ENCODE measurements at places on chromosomes 1 and 21. TPM values are rescaled to one million over a fixed set of nuclear protein-coding genes. Genes with fewer than 3 reads are reported as not detected.

Gene KIF2C
- total RNA-seq = 0.17 TPM

Gene DDR2
- total RNA-seq = 6.4 TPM

Gene C1orf21
- 21.3 TPM for total RNA-seq

Gene SNX27
- total RNA-seq = 19.7 TPM

Gene TRAF3IP3
- 2.4 TPM for total RNA-seq

Gene TIAM1
- total RNA-seq = 4.3 TPM

Gene CLCA1
- total RNA-seq = not detected

Measured in liver (tissue), 10 donors.